ENCODE measurements at places on chromosomes 5 and 9.

DNA sequence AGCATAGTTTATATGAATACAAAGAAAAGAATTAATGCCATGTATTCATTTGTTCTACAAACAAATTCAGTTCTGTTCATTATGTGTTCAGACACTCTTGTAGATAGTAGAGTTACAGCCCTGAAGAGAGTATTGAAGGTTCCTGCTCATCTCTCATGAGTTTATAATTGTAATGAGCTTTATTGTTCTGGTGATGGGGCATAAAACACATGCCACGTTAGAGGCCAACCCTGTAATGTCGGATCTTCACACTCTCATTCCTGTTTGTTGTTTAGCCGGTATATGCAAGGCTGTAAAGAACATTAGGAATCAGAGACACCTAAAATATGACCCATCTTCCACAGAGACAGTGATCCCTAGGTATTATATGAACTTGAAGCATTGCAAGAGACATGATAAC, 214.5 kb downstream of the VPS13A start:
- DNase-seq: no peak

DNA sequence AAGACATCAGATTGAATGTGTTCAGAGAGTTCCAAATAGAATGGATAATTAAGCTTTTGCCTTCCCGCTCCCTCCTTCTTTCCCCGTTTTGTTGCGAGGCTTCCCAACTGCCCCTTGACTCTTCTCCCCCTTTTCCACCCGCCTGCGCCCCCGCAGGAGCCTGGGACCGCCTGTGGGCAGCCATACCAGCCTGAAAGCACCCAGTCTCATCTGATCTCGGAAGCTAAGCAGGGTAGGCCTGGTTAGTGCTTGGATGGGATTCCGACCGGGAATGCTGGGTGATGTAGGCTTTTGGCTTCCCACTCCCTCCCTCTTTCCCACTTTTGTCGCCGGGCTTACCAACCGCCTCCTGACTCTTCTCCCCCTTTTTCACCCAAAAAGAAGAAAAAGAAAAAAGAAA, 6.8 kb upstream of the HSD17B4 start:
- DNase-seq: no peak

- no peak for DNase-seq
Observed at GRCh38 chr5:1769752-1770442, 29.7 kb downstream of the MRPL36 start.

GRCh38 chr5:50667023-50667652, 701 bp downstream of the PARP8 start:
- DNase-seq: no peak

GRCh38 chr5:139410993-139411828, 7.3 kb upstream of the SPATA24 start:
- DNase-seq: no peak

- DNase-seq: no peak
Observed at GRCh38 chr5:56712895-56713591, 102.3 kb upstream of the MAP3K1 start.

- DNase-seq: no peak
Observed at GRCh38 chr5:55232271-55232984, 980 bp downstream of the CCNO start.

DNA sequence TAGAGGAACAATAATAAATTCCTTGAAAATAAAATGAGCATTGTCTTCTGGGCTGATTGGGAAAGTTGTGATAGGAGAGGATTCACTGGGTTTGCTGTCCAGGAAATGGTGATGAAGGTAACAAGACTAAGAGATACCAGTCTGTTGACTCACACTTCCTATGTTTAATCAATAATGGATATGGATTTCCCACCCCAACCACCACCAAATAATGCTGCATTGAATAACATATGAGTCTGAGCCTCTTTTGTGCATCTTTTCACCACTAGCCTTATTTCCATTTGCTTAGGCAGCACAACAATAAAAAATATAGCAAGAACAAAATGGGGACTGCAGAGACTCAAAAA, 120.2 kb upstream of the NFIB start:
- DNase-seq: no peak

- no peak for DNase-seq
Observed at GRCh38 chr9:94174164-94174563, 84.9 kb upstream of the ZNF169 start.

- DNase-seq: no peak
Observed at GRCh38 chr5:149004559-149004958, 58.3 kb downstream of the SH3TC2 start.

DNA sequence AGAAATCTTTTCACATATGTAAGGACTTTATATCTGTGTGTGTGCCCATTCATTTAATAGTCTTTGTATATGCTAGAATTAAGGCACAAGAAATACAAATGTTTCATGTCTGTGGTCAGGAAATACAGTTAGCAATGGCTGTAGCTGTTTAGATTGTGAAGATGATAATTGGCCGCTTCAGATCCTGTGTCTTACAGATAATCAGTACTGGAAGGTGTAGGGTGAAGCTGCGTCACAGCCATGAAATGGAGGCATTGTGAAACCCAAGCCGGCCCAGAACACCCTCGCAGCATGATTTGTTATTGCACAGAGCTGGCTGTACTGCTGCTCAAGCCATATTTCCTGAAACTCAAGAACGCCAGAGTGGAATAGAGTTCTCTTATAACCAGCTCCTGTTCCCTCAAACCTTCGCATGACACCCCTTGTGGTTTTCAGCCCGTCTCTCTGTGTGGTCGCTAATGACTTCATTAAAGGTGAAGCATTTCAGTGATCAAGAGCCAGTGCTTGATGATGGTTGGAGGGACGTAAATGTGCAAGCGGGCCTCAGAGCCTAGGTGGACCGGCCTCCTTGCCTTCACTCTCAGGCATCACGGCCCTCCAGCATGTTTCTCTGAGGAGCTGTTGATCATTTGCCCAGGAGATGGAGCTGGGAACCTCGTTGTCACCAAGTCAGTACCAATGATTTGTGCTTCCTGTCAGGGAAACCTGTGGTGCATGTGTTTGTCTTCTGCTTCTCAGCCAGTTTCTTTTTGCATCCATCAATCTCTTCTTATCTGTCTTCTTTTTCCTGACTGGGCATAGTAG, 80.1 kb downstream of the F2RL2 start:
- DNase-seq: no peak

- no peak for DNase-seq
Observed at GRCh38 chr9:70362952-70363351, 51.5 kb downstream of the KLF9 start.

GRCh38 chr5:144487207-144487606, 316.5 kb downstream of the KCTD16 start:
- no peak for DNase-seq

DNA sequence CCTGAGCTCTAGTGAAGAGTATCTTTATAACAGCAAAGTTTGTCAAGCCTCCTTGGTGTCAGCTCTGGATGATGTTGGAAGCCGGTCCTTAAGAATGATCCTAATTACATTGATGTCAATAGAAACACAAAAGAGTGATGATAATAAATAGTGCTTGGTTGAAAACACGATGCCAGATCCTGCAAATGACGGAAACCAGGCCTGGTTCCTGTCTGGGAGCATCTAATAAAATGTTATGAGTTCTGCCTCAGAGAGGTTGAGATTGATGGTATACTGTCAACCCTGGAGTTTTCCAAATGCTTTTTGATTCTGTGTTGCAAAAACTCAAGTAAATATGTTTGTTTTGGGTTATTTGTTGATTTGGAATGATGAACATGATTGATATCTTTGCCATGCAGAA, 23.3 kb downstream of the HMHB1 start:
- DNase-seq: no peak

GRCh38 chr5:177440211-177440989, 6.2 kb upstream of the PRR7 start:
- DNase-seq: no peak

GRCh38 chr5:162323466-162323865, 255.9 kb downstream of the GABRG2 start:
- no peak for DNase-seq

- no peak for DNase-seq
Observed at GRCh38 chr5:113061846-113062780, 85.5 kb downstream of the DCP2 start.

DNA sequence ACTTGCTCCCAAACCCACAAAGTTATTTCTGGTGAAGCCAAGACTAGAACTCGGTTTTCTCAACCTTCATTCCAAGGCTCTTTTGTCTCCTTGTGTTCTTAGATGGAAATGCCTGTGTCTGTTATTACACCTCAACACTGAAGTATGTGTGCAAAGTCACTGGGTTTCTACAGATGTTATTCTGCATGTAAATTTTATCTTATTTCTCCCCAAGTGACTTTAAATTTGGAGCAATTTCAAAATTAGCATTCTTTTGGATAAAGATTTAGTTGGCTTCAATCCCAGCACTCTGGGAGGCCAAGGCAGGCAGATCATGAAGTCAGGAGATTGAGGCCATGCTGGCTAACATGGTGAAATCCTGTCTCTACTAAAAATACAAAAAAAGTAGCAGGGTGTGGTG, 104.4 kb upstream of the GNA14 start:
- no peak for DNase-seq

DNA sequence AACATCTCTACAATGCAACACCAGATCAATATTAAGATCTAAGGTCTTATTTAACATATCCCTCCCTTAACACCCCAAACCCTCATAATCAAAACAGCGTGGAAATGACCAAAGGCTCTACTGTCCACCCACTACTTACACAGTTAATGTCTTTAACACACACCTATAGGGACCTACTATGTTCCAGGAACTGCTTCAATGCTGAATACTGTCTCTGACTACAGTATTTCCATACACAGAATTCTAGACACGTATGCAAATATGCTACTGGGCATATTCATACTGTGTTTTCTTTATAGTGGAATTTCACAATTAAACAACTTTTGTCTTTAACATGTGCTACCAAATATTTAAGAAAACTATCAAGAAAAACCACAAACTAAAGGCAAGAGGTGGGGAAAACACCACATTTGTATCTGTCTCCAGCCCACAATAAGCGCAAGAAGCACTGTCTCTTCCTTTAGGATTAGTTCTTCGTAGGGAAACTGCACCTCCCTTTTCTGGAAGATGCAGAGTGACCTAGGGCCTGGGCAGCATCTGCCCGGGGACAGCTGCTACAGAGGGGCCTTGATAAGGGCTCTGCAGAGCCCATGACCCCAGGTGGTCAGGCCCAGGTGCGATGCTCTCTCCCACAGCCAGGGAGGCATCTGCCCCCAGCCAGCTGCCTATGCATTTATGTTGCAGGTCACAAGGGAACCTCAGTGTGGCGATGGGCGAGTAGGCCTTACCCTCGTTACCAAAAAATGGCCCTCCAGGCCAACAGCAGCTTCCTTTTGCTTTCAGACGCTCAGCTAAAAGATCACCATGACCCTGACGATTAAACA, 55.2 kb downstream of the PSMB7 start:
- no peak for DNase-seq

DNA sequence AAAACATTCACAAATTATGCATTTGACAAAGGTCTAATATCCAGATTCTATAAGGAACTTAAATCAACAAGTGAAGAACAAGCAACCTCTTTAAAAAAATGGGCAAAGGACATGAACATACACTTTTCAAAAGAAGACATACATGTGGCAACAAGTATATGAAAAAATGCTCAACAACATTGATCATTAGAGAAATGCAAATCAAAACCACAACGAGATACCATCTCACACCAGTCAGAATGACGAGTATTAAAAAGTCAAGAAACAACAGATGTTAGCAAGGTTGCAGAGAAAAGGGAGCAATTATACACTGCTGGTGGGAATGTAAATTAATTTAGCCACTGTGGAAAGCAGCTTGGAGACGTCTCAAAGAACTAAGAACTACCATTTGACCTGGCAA, 38.9 kb upstream of the TNFSF15 start:
- no peak for DNase-seq

DNA sequence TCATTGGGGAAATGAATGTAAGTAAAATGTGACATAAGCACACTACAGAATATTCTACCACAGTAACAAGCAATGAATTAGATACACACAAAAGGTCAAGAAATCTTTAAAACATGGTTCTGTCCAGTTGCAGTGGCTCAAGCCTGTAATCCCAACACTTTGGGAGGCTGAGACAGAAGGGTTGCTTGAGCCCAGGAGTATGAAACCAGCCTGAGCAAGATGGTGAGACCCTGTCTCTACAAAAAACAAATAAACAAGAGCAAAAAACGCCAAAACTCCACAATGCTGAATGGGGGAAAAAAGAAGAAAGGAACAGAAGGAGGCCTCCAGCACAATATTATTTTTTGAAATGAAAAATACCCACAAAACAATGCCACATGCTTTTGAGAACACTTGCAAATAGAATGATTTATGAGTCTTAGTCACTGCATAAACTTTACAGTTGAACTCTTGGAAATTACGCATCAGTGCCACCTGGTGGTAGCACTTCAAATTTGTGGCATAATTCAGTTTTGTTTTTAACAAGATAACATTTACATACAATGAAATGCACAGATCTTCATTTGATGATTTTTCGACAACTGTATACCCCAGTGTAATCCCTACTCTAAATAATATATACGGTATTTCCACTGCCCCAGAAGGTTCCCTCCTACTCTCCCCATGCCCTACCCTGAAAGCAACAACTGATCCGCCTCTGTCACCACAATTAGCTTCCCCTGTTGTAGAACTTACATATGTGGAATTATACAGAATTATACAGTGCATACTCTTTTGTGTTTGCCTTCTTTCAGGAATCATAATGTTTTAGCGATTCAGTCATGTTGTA, 14.4 kb upstream of the SPINK4 start:
- DNase-seq: peak; percentile 71

DNA sequence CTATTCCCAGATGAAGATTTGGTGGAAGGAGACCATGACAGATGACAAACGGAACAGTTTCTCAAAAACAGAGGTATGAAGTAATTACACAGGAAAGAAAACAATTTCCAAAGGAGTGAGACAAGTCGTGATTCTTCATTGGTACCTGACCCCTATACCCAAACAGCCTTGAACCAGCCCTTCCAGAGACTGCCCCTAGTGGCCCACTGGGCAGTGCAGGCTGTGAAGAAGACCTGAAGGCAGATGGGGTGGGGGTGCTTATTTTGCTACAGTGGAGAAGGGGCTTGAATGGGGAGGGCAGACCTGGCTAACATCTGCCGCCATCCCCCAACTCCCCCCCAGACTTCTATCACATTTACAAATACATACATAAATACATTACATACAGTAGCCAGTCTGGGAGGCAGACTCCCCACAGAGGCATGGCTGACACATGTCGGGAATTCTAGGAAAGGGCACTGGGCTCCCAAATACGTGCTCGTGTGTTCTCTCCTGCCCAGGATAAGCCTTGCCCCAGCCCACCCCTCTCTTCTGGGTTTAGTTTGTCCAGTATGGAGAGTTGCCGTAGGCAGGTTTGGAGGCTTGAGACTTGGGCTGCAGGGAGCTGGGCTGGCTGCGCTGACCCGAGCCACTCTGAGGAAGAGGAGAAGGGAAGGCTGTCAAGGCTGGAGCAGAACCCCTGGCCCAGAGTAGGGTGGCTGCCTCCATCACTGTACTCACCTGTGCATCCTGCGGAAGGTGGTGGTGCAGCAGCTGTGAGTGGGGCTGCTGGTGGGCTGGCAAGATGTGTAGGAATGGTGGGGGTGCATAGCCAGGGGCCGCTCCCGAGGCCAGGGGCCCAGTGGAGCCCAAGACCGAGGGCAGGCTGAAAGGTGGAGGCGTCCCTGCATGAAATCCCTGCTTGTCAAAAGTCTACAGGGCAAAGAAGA, 105.3 kb downstream of the UBE2R2 start:
- no peak for DNase-seq

GRCh38 chr9:30534896-30535295, 1849.5 kb upstream of the ACO1 start:
- DNase-seq: no peak

Data from memory B cell (primary cell).